ENCODE measurements at places on chromosomes 1 and 21. TPM values are rescaled to one million over a fixed set of nuclear protein-coding genes. Genes with fewer than 3 reads are reported as not detected.

Gene CYP4Z1
- not detected for total RNA-seq

Gene STXBP3
- 28.6 TPM for total RNA-seq

Gene ADAMTS4
- total RNA-seq: 0.05 TPM

Gene SPRR2A
- total RNA-seq: 8.3 TPM

Gene ALPL
- not detected for total RNA-seq

Gene ROR1
- total RNA-seq: 1.5 TPM

Gene SLAMF1
- not detected for total RNA-seq

Gene SLC30A10
- total RNA-seq: not detected

Gene AMY1A
- not detected for total RNA-seq

Gene CD52
- not detected for total RNA-seq

Gene NBPF3
- 17.8 TPM for total RNA-seq

Gene PLA2G2F
- total RNA-seq: not detected

Gene GSTM4
- 8.5 TPM for total RNA-seq

Gene FOXD3
- not detected for total RNA-seq

Gene PLA2G2D
- total RNA-seq: not detected

Data from airway epithelial cell (primary cell).